ENCODE measurements at places on chromosomes 13 and 19.

- DNase-seq = no peak
Observed at GRCh38 chr13:21973437-21974125, 302.7 kb downstream of the FGF9 start.

DNA sequence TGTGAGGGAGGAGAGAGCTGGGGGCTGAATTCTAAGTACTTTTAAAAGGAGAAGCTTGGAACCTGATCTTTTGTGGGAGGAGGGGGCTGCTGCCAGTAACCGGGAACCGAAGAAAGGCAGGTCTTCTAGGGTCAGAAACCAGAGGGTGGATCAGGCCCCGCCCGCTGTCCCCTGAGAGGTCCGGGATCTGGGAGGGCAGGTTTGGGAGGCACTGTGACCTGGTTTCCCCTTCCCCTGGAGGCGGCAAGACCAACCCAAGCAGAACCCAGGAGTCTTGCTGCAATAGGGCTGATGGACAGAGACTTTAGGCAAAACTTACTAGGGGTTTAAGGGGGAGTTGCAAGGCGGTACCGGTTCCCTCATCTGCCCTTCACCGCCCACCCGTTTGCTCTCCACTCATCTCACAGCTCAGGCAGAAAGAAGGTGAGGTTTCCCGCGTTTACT lies 707 bp upstream of the KLK8 start:
- DNase-seq = no peak

- no peak for DNase-seq
Observed at GRCh38 chr13:26024558-26024957, 27.3 kb downstream of the SHISA2 start.

- no peak for DNase-seq
Observed at GRCh38 chr19:38537071-38537936, 80.4 kb downstream of the MAP4K1 start.

- no peak for DNase-seq
Observed at GRCh38 chr19:7730286-7731217, 1.4 kb downstream of the CLEC4G start.

GRCh38 chr13:110500341-110500740 lies 61.2 kb downstream of the RAB20 start:
- DNase-seq = no peak

DNA sequence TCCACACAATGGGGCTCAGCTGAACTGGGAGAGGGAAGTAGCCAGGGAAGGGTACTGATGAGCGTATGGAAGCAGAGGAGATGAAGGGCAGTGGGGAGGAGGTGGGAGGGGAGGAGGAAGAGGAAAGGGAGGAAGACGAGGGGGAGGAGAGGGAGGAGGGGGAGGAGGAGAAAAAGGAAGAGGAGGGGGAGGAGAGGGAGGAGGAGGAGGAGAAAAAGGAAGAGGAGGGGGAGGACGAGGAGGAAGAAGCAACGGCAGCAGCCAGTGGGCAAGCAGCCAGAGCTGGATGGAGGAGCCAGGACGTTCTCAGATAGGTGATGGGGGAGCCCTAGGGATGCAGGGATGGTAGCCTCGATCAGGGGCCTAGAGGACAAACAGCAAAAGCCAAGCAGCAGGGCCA lies 5.6 kb downstream of the CERS4 start:
- DNase-seq = no peak

- DNase-seq = no peak
Observed at GRCh38 chr19:8566855-8567254, 10.4 kb downstream of the MYO1F start.

DNA sequence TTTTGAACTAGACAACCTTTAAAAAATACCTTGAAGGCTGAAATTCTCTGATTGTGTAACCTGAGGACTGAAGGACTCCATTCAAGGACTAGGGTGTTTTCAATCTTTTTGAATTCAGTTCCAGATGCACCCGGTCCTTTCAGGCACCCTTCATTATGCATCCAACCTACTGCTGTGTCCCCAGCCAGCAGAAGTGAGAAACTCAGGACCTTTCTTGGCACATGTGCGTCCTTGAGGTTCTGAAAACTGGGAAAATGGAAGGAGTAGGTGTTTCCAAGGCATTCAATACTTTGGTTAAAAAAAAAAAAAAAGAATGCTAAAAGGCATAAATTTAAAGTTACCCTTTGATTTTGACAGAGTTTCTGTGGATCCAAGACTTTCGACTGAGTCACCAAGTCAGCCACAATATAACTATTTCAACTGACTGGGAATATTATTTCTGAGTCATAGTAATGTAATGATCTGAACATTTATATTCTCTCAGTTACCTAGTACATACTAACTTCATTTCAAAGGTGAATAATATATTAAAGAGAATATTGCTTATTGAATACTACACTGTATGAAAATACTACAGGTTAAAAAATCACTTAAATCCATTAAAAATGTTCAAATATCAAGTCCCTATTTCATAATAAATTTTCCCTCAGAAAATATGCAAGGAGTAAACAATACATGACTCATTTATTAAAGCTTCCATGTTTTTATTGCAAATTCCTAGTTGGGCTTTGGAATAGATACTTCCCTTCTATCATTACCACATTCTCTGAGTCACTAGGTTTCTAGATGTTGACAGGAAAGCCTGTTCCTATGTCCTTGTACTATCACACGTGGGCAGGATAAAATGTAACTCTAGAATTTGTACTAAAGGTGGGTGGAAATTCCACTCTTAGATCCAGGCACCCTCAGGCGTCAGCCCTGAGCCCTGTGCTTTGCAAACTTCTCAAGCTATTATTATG lies 2.4 kb upstream of the ITGBL1 start:
- DNase-seq = no peak

GRCh38 chr13:113828282-113828825 lies 35.5 kb downstream of the GAS6 start:
- DNase-seq = no peak

DNA sequence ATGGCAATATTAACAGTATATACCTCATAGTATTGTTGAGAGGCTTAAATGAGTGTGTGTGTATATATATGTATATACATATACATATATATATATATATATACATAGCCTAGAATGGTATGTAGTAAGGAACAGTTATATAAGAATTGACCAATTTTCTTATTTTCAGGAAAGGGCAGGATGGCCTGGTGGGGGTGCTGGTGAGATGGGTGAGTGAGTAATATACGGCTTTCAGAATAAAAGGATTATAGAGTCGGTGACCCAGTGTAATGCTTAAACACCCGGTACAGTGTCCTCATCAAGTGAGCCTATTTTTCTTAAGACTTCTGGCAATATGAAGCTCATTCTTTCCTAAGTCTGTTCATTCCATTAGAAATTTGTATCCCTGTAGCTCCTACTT lies 11.7 kb upstream of the FAM216B start:
- DNase-seq = no peak

- peak; percentile 90 for DNase-seq
Observed at GRCh38 chr19:10095948-10096614, 6.4 kb downstream of the ANGPTL6 start.

- no peak for DNase-seq
Observed at GRCh38 chr19:1237754-1238368, at the start of gene CBARP. TSS of gene CBARP (minus strand) at chr19:1238005. CDS start at chr19:1236100, 1,905 bp downstream.

Data from CD4-positive, alpha-beta T cell treated with Interleukin-6 at 100 ng/mL for 8 hours (primary cell).